Right kidney (tissue), 9 donors: ENCODE measurements at places on chromosomes 12 and 14.

- DNase-seq: peak; percentile 29
These were observed 62.5 kb downstream of the DRAM1 start for GRCh38 chr12:101939856-101940265.

DNA sequence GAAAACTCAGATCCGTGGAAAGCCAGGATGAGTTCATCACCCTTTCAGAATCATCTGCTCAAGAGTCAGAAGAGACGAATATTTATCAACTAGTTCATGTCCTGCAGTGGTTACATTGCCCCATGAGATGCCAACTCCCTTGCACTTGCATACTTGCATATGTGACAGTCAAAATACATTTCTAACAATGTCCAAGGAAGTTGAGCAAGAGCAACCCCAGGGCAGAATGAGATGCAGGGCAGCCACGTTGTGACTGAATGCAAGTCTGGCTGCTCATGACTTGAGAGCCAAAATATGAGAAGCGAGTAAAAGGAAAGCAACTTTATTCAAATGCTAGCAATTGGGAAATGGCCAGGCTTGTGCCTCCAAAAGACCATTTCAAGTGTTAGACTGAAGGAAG is 23.6 kb upstream of the UTP20 start:
- DNase-seq: no peak

GRCh38 chr12:117284140-117284539 is 77.3 kb downstream of the NOS1 start:
- DNase-seq: no peak

DNA sequence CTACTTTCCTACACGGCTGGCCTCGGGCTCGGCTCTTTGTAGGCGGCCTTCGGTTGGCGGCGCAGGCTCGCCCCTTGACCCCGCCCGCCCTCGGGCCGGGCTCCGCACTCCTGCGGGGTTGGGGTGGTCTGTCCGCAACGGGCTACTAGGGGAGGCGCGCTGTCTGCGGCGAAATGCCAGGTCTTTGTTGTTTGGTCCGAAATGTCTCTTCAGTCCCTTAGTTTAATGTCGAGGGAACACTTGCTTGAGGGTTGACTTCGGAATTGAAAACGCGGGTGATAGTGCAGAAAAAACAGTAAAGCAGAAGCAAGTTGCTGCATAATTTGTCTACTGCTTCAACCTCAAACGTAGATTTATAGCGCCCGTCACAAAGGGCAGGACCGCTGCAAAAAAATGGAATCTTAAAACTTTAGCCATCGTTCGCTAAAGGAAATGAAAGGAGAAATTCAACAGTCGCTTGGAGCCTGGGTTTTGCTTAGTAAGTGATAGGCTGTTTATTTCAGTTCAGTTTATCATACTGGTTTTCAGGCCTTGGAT is 390 bp downstream of the JKAMP start:
- DNase-seq: peak; percentile 97
